ENCODE measurements at places on chromosomes 5 and 9.

GRCh38 chr5:44645502-44645901, 163.2 kb upstream of the MRPS30 start:
- DNase-seq = no peak

DNA sequence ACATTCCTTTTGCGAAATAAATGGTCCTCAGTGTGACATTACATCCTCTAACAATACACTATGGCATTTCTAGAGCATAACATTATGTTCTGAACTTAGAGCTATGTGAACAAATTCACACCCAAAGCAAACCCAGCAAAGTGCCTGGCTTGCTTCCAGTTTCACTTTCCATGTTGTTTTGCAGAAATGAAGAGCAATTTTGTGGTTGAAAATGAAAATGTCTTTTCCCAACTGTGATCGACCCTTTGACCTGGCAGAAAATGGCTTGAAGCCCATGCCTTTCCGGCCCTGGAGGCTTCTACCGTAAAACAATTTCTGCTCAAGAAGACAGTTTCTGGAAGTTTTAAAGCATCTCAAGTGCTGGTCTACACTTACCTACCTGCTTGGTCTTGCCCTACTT, 344.7 kb upstream of the RGMB start:
- peak; percentile 8 for DNase-seq

- DNase-seq = no peak
These were observed 107.7 kb downstream of the CCDC192 start for GRCh38 chr5:127810707-127811490.

- no peak for DNase-seq
These were observed 131.5 kb upstream of the NFIL3 start for GRCh38 chr9:91555132-91555531.

DNA sequence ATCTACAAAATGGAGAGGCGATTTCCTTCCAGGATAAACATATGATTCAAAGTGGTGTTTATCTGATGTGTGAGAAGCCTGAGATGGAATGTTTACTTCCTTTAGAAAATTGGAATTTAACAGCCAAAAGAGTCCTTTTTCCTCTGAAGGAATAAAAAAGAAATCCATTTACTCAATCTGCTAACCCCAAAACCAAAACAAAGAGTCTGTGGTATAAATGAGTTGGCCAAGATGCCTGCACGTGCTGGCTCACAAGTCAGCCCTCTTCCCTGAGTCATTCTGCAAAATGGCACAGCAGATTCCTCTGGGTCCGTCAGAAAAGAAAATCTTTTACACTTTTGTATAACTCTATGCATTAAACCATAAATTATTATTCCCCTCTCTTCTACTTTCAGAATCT, 60.8 kb downstream of the EBF1 start:
- DNase-seq = no peak

DNA sequence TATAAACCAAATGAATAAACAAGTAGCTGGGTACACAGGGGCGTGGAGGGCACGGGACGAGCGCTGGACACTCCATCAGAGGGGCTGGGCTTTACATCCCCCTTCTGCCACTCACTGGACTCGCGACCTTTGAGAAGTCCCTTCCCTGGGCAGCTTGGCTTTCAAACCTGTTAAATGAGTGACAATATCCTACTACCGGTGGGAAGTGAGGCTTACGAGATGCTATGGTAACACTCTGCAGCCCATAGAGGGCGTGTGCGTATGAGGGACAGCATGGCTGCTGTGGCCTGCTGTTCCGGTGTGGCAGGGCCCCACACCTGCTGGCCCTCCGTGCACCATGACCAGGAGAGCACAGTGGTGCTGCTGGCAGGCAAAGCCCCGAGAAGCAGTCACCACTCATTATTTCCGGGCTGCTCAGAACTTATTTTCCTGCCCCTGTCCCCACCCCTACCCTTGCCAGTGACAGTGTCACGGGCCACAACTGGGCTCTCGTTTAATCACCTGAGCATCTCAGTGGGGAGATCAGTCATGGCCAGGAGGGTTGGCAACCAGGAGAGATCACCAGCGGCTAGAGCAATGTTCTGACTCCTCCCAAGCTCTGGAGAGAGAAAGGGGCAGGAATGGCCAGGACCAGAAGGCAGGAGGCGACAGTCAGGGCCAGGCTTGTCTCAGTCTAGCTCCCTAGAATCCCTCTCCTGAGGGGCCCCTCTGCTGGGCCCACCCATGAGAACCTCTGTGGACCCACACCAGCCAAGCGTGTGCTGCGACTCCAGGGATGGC, 10.5 kb downstream of the CLTB start:
- no peak for DNase-seq

DNA sequence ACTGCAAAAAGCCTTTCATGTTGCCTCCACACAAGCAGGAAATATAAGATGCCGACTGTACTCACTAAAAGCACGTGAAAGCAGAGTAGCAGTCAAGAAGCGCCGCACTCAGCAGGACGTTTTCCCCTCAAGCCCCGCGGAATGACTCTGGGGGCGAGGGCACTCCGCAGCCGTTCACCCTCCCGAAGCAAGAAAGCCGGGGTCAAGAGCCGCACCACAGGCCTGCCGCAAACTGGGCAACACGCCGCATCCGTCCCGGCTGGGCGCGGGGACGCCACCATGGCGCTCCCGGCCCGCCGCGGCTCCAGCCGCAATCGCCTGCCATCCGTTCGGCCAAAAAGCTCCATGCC, 364 bp downstream of the RPS6 start:
- DNase-seq = no peak

- DNase-seq = no peak
These were observed 162.1 kb downstream of the SNX18 start for GRCh38 chr5:54679686-54680085.

DNA sequence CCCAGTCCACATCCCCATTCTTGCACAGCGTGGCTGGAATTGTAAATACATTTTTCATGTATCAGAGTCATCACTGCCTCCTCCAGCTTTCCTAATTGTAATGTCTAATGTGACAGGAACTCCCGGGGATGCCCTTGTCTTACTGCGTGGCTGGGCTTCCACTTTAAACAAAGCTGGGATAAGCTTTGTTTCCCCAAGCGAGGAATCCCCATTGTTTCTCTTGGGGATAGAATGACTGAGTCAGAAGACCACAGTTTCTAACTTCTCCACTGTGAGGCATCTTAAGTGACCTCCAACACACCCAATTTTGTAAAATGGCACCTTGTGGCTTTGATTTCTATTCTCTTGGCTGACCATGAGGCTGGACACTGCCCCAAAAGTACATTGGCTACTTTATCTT, 22.4 kb downstream of the ARPC5L start:
- DNase-seq = no peak

DNA sequence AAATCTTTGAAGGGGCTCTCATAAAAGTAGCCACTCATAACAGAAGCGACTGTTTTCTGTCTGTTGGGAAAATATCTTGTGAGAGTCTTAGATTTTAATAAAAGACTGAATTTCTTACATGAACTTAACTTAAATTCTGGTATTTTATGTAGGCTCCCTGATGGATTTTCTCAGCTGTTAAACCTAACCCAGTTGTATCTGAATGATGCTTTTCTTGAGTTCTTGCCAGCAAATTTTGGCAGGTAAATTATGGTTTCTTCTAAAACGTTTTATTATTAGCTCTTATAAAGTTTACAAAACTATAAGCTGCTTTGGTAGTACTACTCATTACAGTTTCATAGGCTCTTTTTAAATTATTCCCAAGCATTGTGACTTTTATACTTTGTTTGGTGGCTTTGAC, 87.0 kb downstream of the ERBIN start:
- no peak for DNase-seq

DNA sequence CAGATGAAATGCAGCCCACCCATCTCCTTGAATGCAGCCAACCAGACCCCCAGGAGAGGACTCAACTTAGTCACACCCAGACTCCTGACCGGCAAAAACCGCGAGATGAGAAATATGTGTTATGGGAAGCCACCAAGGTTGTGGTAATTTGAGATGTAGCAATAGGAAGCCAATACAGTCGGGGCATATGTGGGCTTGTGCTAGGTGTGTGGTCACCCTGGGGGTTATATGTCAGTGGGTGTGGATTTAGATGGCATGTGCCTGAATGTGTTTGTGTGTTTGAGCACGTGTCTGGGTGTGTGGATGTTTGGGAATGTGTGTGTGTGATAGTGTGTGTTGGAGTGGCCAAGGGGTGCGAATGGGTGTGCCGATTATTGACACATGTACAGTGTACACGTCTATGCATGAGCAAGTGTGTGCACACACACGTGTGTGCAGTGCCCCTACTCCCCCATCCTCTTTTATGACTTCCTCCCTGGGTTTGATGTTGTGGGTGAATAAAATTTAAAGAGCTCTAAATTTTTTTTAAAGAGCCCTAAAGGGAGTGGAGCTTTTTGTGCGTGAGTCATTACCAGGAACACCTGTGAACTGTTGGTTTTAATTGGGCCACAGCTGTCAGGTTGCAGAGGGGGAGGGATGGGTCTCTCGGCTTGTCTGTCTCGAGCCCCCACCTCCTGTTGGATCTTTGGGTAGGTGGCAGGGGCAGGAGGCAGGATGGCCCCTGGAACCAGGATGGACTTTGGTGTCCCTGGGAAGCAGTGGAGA, 86.8 kb downstream of the LHX2 start:
- DNase-seq = no peak

- DNase-seq = no peak
These were observed 9.4 kb downstream of the GADD45G start for GRCh38 chr9:89613912-89614892.

- peak; percentile 98 for DNase-seq
These were observed 1.2 kb downstream of the LMNB1 start for GRCh38 chr5:126777975-126778674.

DNA sequence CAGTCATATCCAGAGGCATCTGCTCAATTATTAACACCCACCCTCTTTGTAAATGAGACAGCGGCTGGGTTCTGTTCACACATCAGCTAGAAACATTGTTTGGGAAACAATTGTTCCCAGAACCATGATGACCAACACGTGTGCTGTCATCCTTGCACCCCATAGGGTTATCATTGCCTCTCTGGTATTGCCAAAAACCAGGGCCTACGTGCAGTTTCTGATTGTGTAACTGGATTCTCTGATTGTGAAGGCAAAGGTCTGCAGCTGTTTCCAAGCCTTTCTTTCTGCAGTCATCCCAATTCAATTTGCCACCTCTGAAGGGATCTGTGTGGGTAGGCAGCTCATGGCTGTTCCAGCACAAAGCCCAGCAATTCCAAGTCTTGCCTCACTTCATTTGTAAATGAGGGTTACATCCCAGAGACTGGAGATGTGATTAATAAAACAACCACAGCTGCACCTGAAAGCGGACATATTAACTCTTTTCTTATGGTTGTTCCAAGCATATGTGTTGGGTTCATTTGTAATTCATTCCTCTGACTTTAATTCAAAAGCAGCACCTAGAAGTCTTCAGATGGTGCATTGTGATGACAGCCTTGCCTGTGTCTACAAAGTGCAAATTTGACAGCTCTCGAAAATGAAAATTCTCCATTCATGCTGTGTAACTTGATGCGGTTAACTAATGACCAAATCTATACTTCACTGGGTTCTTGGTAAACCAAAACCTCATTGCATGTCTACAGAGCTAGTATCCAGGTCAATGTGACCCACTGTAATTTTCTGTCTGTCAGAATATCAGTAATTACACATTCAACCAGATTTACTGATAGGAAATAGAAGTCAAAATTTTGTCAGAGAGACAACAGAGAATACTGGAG, 66.6 kb downstream of the YIPF5 start:
- DNase-seq = no peak

DNA sequence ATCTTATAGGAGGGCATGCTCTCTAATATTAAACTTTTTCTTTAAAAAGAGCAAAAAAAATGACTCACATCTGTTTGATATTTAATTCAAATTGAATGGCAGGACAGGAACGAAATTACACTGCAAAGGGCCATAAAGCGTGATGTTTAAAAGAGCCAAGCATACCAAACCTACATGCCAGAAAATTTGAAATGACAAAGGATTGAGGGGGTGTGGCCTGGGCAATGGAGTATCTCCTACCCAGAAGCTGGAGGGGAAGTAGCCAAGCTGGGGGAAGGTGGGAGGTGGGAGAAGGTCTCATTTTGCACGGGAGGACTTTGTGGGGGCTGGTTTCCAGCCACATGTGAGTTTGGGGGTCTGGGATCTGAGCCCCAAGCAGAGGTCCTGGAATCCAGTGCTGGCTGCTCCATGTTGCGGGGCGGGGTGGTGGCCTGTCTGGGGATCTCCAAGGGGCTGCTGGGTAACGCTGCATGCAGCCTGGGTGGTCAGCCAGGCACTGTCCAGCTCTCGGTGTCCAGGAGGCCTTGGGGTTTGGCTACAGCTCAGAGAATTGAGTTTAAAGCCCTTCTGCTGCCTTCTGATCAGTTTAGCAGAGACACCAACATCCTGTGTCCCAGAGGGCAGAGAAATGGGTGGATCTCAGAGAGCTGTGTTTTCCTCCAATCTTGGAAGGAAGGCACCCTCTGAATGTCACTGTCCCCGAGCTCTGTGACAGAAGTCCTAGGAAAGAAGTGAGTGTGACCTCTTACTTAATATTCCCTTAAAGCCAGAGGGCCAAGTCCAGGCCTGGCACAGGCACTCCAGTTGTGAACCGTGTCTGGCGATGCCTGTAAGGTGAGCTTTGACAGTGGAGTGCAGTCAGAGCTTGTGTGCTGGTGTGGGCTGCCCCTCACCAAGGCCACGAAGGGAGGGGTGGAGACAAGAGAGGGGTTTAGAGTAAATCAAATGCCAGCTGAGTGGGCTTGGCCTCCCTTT, 7.6 kb downstream of the DCANP1 start:
- no peak for DNase-seq

GRCh38 chr9:25964239-25964638, 286.0 kb upstream of the TUSC1 start:
- DNase-seq = peak; percentile 7

GRCh38 chr5:19891658-19892057, 96.3 kb downstream of the CDH18 start:
- no peak for DNase-seq

Measured in activated naive CD4-positive, alpha-beta T cell treated with anti-CD3 and anti-CD28 coated beads for 36 hours (primary cell).